SJSA1 (cell line): ENCODE measurements at places on chromosomes 3 and 15.

GRCh38 chr15:58546635-58547627 is 115.1 kb downstream of the LIPC start:
- peak; percentile 80 for DNase-seq
- no peaks in the 10 kb centered on the region for H3K27me3 ChIP-seq
- no peak overlapping the region for H3K4me3 ChIP-seq
- H3K4me1 ChIP-seq, result peaks cover 46% of the 10 kb centered on the region

DNA sequence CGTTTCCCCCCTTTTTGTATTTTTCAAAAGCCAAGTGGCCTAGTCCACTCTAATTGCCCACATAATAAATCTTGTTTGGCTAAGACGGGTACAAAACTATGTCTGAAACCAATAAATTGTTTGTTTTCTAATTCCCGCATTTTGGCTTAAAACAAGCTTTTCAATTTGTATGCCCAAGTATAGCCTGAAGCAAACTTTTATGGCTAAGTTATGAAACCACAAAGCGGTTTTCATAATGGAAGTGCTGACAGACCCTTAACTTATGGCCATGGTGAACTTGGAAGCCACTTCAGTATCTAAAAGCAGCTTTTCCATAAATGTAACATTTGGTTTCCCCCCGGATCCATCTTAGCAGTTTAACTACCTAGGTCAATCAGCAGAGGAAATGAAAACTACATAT is 29.9 kb upstream of the POLR2M start:
- H3K27ac ChIP-seq, result no peak overlapping the region
- no peaks in the 10 kb centered on the region for H3K36me3 ChIP-seq
- H3K4me1 ChIP-seq, result peaks cover 6% of the 10 kb centered on the region

DNA sequence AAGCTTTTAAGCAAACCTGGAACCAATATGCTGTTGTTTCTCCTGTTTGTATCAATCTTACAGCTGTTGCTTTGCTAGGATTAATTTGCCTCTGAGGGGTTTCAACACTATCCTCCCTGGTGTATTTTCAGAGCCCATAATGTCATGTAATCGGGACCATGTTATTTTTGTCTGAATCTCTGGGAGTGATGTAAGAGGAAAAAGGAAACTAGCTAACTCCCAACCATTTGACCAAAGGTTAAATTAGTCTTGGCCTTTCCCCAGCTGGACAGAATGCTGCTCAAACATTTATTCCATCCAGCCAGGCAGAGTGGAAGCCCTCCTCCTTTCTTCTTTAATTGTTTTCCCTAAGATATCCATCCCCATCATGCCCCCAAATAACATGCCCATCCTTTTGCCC is 142.2 kb downstream of the ALDH1A2 start:
- DNase-seq, result no peak
- H3K4me1 ChIP-seq, result no peaks in the 10 kb centered on the region; the same call in 1 of the 2 replicates
- H3K36me3 ChIP-seq, result no peaks in the 10 kb centered on the region
- no peaks in the 10 kb centered on the region; the same call in 1 of the 2 replicates for H3K27me3 ChIP-seq
- no peak overlapping the region for H3K4me3 ChIP-seq

- no peak for DNase-seq
- H3K27ac ChIP-seq, result no peak overlapping the region
- H3K4me3 ChIP-seq, result no peak overlapping the region
- H3K36me3 ChIP-seq, result no peaks in the 10 kb centered on the region
- no peaks in the 10 kb centered on the region for H3K27me3 ChIP-seq
Measured at GRCh38 chr3:32104492-32104891, 1.9 kb upstream of the GPD1L start.

- no peak overlapping the region for H3K4me3 ChIP-seq
- H3K27ac ChIP-seq, result no peak overlapping the region
- H3K4me1 ChIP-seq, result peaks cover 11% of the 10 kb centered on the region
- H3K36me3 ChIP-seq, result no peaks in the 10 kb centered on the region
- no peaks in the 10 kb centered on the region for H3K27me3 ChIP-seq
Measured at GRCh38 chr15:83323296-83323711, 38.8 kb upstream of the BNC1 start.

- no peaks in the 10 kb centered on the region for H3K27me3 ChIP-seq
- H3K36me3 ChIP-seq, result peaks cover 17% of the 10 kb centered on the region
- peak; percentile 56 for DNase-seq
- H3K4me3 ChIP-seq, result peak within 1 kb of the TSS; percentile 74
Measured at GRCh38 chr3:36380221-36381031, at the start of gene STAC. Gene STAC (plus strand): TSS chr3:36380504. CDS start chr3:36380644, 140 bp downstream.

- no peak overlapping the region for H3K4me3 ChIP-seq
- H3K4me1 ChIP-seq, result peaks cover 7% of the 10 kb centered on the region
- H3K36me3 ChIP-seq, result 0 out of 2 replicates have a peak, but pooled peaks cover 2% of the 10 kb centered on the region
- H3K27ac ChIP-seq, result no peak overlapping the region
- H3K27me3 ChIP-seq, result peaks cover 15% of the 10 kb centered on the region
Measured at GRCh38 chr3:134028486-134029255, 1.1 kb downstream of the SLCO2A1 start.

DNA sequence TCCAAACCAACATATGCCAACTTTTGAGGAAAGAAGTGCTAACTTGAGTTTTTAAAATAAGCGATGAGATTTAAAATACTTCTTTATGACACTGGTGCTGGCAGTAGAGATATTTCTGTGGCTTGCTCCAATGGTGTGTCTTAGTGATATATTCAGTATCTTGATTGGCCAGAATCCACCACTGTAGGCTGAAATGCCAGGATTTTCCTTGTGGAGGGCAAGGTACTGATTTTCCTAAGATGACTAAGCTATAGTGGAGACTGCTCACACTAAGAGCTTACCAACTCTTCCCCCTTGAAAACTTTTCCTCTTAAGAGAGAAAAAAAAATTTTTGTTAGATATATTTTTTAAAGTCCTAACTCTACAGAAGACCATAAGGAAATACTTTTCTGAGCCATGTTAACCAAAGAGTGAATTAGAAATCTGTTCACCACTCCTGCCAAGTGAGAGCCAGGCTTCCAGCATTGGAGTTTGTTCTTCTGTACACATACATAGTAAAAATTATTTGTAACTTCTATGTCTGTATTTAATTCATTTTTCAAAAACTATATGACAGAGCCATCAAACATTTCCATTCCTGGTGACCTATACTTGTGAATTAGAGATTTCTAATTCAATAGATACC is 109.1 kb downstream of the PPP2R3A start:
- no peak for DNase-seq
- peaks cover 3% of the 10 kb centered on the region; the same call in 1 of the 2 replicates for H3K36me3 ChIP-seq
- H3K27ac ChIP-seq, result no peak overlapping the region
- H3K4me1 ChIP-seq, result peaks cover 25% of the 10 kb centered on the region

DNA sequence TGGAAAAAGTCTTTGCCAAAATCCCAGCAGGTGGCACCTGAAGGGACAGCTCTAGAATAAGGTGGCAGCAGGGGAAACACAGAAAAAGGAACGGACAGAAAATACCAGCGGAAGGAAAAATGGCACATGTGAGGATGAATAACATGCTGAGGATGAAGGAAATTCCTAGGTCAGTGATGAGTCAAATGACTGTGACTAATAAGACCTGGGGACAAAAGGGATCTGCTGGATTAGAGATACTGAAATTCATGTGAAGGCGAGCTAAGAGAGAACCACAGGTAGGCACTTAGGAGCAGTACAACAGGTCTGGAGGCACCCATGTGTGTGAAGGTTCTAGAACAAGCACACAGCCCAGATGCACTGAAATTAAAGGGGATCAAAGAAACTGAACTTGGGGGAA is 482.5 kb downstream of the FOXP1 start:
- peaks cover 63% of the 10 kb centered on the region for H3K4me1 ChIP-seq
- no peaks in the 10 kb centered on the region; the same call in 1 of the 2 replicates for H3K36me3 ChIP-seq
- peak overlapping the region; percentile 86 for H3K27ac ChIP-seq

DNA sequence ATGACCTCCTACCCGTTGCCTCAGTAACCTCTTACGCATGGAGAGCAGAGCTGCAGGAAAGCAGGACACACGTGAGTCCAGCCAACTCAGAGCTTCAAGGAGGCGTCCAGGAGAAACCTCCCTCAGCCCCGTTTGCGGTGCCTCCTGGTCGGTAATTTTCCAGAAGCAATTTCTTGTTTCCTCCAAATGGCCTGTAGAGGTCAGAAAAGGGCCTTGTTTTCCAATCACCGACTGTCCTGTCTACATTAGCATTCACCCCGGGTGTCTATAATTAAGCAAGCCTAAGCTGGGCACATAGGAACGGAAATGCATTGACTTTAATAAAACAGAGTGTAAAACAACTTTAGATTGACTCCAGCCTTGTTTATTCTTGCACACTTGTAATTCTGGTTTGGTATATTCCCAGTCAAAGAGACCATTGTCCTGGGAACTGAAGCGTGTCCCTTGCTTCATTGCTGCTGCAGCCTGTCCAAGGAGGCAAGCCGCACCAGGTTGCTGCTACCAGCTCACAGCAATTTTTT is 836.2 kb downstream of the AGBL1 start:
- DNase-seq, result no peak
- no peaks in the 10 kb centered on the region for H3K4me1 ChIP-seq
- H3K36me3 ChIP-seq, result no peaks in the 10 kb centered on the region
- no peaks in the 10 kb centered on the region for H3K27me3 ChIP-seq

GRCh38 chr3:177085794-177086193 is 111.5 kb downstream of the TBL1XR1 start:
- DNase-seq, result no peak
- no peaks in the 10 kb centered on the region for H3K4me1 ChIP-seq
- no peak overlapping the region for H3K4me3 ChIP-seq

DNA sequence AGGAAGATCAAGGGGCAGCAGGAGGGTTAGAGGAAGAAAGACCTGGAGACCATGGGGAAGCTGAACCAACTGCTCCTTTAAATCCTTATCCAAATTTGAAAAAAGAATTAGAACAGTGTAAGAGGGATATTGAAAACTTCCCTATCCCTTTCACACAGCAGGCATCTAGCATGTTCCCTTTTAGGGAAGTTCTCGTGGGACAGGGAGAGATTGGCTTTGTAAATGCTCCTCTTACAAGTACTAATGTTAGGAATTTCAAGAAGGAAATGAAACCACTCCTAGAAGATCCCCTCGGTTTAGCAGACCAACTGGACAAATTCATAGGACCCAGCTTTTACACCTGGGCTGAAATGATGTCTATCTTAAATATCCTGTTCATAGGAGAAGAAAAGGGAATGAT is 41.5 kb downstream of the PPCDC start:
- H3K27ac ChIP-seq, result no peak overlapping the region
- peaks cover 44% of the 10 kb centered on the region for H3K4me1 ChIP-seq
- H3K27me3 ChIP-seq, result no peaks in the 10 kb centered on the region
- no peaks in the 10 kb centered on the region for H3K36me3 ChIP-seq

DNA sequence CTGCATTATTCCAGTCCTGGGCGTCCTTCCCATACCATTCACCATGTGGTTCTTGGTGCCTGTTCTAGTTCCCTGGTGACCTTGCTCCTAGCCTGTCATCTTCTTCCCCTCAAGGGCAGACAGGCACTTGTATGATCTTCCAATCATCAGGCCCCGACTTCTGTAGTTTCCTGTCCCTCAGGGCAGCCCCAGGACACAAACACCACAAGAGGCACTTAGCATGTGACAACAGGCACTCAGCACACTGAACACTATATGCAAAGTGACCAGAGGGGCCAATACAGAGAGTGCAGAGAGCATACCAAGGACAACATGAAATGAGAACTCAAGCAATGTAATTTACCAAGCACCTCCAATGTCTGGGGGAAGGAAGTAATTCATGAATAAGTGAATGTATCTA is 17.9 kb downstream of the TMEM40 start:
- no peak for DNase-seq
- no peaks in the 10 kb centered on the region for H3K27me3 ChIP-seq
- H3K4me3 ChIP-seq, result no peak overlapping the region
- no peaks in the 10 kb centered on the region for H3K4me1 ChIP-seq
- no peak overlapping the region for H3K27ac ChIP-seq

GRCh38 chr15:100207053-100207452 is 134.7 kb downstream of the ADAMTS17 start:
- no peaks in the 10 kb centered on the region for H3K4me1 ChIP-seq
- no peak overlapping the region for H3K4me3 ChIP-seq
- no peak for DNase-seq
- H3K27me3 ChIP-seq, result peaks cover 7% of the 10 kb centered on the region; the same call in 1 of the 2 replicates
- no peak overlapping the region for H3K27ac ChIP-seq

DNA sequence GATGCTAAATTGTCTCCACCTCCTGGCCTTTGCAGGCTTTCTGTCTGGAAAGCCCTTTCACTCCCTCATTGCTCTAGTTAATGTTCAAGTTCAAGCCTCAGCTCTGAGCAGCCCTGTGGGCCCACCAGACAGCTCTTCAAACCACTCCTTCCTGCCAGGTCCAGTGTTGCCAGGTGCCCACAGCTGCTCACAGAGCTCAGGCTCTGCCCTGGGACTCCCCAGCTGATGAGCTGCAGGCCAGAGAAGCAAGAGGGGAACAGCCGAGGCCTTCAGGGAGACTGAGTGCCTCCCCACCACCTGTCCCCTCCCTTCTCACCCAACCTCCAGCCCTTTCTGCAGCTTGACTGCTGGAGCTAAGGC is 1.3 kb upstream of the ZBTB47 start:
- peak overlapping the region; percentile 76 for H3K27ac ChIP-seq
- peaks cover 37% of the 10 kb centered on the region for H3K36me3 ChIP-seq
- peaks cover 55% of the 10 kb centered on the region for H3K4me1 ChIP-seq
- no peak for DNase-seq

DNA sequence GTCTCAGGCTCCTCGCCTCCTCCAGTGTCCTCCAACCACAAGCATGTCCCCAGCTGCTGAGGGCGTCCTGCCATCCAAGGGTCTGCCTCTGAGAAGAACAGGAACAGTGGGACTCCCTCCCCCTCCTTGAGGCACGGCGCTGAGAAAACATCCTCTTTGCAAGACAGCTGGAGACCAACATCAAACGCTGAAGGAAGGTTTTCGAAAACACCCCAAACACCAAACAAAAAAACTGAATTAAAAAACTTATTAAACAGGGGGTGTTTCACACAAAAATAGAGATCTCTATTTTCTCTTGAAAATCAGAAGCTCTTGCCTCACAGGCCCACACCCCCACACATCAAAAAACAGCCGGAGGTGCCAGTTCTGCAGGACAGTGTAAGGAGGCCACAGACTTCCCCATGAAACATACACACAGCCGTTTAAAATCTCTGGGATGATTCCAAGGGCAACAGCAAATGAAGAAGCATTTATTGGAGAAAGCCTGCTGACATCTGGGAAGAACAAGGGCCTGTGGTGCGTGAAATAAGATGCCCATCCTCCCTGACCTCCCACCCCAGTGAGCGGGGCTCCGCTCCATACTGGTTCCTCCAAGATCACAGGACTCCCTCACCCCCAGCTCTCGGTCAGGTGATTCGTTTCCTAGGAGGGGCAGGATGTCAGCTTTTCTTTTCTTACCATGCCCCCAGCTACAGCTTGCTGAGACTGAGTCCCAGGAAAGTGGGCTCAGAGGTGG is 71.3 kb downstream of the NUP210 start:
- H3K27me3 ChIP-seq, result 0 out of 2 replicates have a peak, but pooled peaks cover 4% of the 10 kb centered on the region
- H3K4me3 ChIP-seq, result no peak overlapping the region
- no peak overlapping the region for H3K27ac ChIP-seq
- no peak for DNase-seq

GRCh38 chr15:74182131-74182530 is 8.6 kb downstream of the ISLR start:
- H3K27me3 ChIP-seq, result no peaks in the 10 kb centered on the region
- DNase-seq, result no peak
- no peak overlapping the region for H3K27ac ChIP-seq
- no peaks in the 10 kb centered on the region for H3K36me3 ChIP-seq
- H3K4me3 ChIP-seq, result no peak overlapping the region
- H3K4me1 ChIP-seq, result peaks cover 36% of the 10 kb centered on the region

GRCh38 chr3:188133646-188134045 is 20.3 kb upstream of the LPP start:
- DNase-seq, result no peak
- H3K4me1 ChIP-seq, result peaks cover 22% of the 10 kb centered on the region
- H3K36me3 ChIP-seq, result no peaks in the 10 kb centered on the region
- no peak overlapping the region for H3K4me3 ChIP-seq

- peaks cover 6% of the 10 kb centered on the region; the same call in 1 of the 2 replicates for H3K27me3 ChIP-seq
- no peaks in the 10 kb centered on the region for H3K4me1 ChIP-seq
- DNase-seq, result no peak
- no peak overlapping the region for H3K27ac ChIP-seq
Measured at GRCh38 chr3:10495003-10495402, 10.4 kb downstream of the ATP2B2 start.

- no peak overlapping the region for H3K27ac ChIP-seq
- DNase-seq, result no peak
- H3K27me3 ChIP-seq, result no peaks in the 10 kb centered on the region
- no peaks in the 10 kb centered on the region for H3K4me1 ChIP-seq
Measured at GRCh38 chr3:131356006-131356595, 25.5 kb upstream of the NUDT16 start.
